ENCODE measurements at places on chromosomes 5 and 9.

DNA sequence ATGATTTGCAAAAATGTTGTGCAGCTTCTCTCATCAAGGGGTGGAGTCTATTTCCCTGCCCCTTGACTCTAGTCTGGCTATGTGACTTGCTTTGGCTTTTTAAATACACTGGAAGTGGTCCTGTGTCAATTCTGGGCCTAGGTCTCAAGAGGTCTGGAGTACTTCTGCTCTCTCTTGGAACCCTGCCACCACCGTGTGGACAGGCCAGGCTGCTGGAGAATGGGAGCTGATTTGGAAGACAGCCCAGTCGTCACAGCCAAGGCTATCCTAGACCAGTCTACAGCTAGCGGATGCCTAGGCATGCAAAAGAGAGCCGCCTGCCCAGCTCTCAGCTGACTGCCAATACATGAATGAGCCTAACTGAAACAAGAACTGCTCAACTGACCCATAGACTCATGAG lies 56.7 kb upstream of the CLINT1 start:
- DNase-seq = peak; percentile 49

DNA sequence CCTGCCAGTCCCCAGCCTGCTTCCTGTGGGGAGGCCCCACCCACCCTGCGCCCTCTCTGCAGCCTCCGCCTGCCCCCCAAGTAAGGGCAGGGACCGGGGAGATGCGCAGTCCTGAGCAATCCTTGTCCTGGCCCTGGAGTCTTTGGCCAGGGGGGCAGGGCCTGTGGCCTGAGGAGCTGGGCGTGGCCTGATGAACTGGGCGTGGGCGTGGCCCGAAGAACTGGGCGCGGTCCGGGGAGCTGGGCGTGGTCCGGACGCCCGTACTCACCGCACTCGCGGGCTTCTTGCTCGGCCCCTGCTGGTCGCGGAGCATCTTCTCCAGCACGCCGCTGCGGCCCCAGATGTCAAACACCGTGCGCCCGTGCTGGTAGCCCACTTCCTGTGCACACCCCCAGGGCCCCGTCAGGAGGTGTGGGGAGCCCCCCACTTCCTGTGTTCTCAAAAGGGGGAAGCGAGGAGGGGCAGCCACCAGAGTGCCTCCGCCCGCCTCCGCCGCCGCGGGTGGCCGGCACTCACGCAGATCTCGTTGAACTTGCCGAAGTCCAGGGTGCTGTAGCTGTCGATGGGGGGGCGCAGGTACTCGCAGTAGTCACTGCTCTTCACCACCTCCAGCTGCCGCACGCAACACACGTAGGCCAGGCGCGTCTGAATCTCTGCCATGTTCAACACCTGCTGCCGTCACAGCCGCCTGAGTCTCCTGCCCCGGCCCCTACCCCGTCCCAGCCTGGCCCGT lies 2.7 kb upstream of the NSMF start:
- no peak for DNase-seq

- no peak for DNase-seq
Measured at GRCh38 chr9:106657926-106658325, 205.0 kb upstream of the ZNF462 start.

- no peak for DNase-seq
Measured at GRCh38 chr5:106121972-106122605, 1548.6 kb downstream of the EFNA5 start.

GRCh38 chr5:52840277-52841050 lies 52.7 kb downstream of the ITGA1 start:
- DNase-seq = no peak

- DNase-seq = peak; percentile 86
Measured at GRCh38 chr9:127937388-127938297, at the start of gene DPM2. Gene DPM2 (minus strand): TSS chr9:127937854. CDS start chr9:127937820, 34 bp downstream.

GRCh38 chr5:150056075-150056443 lies 30.3 kb downstream of the CSF1R start:
- no peak for DNase-seq

GRCh38 chr9:33437205-33437604 lies 10.2 kb downstream of the AQP3 start:
- no peak for DNase-seq

DNA sequence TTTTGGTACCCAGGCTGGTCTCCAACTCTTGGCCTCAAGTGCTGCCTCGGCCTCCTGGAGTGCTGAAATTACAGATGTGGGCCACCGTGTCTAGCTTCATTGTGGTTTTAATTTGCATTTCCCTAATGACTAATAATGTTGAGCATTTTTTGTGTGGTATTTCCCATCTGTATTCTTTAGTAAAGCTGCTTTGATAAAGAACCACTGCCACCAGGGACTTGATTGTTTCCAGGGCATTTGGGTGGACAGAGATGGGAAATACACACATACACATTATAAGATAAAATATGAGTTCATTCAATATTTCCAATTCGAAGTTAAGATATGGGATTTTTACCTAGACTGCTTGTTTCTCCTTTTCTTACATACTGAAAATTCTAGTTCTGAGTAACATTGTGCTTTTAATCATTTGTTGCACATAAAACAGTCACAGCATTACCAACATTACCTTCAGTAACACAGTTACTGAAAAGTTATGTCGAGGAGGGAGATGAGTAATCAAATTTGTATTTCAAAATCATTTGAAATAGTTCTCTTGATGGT lies 28.9 kb downstream of the HABP4 start:
- DNase-seq = no peak

DNA sequence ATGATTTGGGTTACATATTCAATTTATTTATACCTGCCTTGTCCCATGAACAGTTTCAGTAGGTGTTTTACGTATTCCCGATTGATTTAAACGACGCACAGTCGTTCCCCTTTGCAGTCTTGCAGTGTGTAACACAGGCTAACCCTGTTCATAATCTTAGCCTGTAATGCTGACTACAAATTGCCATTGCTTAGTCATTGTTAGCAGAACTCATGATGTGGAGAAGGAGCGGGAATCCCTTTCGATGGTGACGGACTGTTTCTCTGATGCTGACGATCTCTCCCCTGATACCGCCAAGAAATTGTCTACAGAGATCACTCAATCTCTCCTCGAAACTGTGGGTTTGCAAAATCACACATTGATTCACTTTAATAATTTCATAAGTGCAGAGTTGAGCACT lies 93.2 kb downstream of the MRPL36 start:
- DNase-seq = no peak

GRCh38 chr9:111613436-111614040 lies 14.1 kb upstream of the PTGR1 start:
- DNase-seq = peak; percentile 64

DNA sequence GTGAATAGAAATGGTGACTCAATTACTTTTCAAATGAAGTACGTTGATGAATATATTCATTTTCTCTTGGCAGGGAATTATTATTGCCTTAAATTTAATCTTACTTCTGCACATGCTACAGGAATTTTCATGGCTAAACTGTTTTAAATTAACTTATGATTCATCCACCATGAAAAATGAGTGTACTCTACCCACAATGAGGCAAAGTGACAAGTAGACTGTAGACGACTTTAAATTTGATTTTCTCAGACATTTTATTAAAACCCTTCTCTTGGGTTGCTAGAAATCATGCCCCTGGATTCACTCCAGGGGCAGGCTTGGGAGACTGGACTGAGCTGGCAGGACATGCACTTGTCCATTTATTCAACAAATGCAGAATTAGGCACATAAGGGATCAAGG lies 23.5 kb upstream of the ERAP2 start:
- no peak for DNase-seq

GRCh38 chr9:6113312-6113711 lies 97.9 kb upstream of the RANBP6 start:
- DNase-seq = no peak

DNA sequence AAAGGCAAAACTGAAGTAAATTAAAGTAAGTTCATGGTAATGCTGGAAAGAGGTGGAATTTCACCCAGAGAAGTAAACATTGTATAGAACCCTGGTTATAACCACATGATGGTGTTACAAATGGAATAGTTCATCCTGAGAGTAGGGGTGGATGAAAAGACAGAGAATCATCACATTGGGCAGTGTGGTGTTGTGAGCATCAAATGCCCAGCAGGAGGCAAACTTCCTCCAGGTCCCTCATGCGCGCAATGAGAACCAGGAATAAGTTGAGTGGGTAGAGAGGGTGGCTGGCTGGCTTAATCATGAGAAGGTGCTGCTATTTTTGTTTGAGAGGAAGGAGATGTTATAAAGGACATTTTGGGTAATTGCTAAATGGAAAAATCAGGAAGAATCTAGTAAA lies 163.3 kb upstream of the HMHB1 start:
- no peak for DNase-seq

GRCh38 chr5:115432691-115433090 lies 111.9 kb downstream of the FEM1C start:
- DNase-seq = no peak

GRCh38 chr5:170238456-170239196 lies 5.8 kb downstream of the C5orf58 start:
- no peak for DNase-seq

- DNase-seq = no peak
Measured at GRCh38 chr9:35306283-35306682, 144.5 kb downstream of the UNC13B start.

GRCh38 chr5:171762021-171762608 lies 23.5 kb upstream of the SMIM23 start:
- no peak for DNase-seq

GRCh38 chr9:25990376-25990775 lies 312.1 kb upstream of the TUSC1 start:
- DNase-seq = no peak

- DNase-seq = peak; percentile 81
Measured at GRCh38 chr5:107671742-107672210, 1.0 kb upstream of the EFNA5 start.

DNA sequence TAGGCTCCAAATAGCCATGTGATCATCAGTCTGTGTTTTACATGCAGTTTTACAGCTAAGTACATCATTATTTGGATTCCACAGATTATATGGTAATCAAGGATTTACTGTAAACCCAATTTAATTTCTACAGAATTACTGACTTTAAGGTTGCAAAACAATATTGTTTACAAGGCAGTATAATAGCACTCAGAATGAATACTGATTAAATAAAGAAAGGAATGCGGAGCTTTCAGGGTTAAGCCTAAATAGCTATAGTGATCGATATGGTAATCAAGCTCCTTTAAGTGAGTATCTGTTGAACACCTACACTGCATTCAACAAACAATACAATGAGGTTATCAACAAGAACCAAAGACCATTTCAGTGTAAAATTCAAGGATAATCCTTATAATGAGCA lies 64.3 kb downstream of the DMAC1 start:
- DNase-seq = no peak

- DNase-seq = no peak
Measured at GRCh38 chr5:163917747-163918146, 412.3 kb downstream of the MAT2B start.

DNA sequence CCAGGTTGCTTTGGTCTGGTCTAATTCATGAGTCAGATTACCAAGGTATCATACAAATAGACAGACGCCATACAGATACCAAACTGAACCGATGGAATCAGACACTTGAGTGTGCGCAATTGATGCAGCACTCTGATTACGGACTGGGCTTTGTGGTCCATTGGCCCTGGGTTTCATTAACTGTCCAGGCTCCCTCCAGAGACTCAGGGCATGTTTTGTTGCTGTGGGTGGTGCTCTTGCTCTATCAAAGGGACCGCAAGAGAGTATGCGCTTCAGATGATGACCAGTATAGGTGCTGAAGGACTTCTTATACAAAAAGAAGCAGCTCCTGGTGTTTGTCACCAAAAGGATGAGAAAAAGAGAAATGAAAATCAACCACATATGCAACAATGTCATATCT lies 36.9 kb upstream of the ANKRD55 start:
- peak; percentile 33 for DNase-seq

- DNase-seq = no peak
Measured at GRCh38 chr9:75490326-75490725, 400.1 kb upstream of the PCSK5 start.

DNA sequence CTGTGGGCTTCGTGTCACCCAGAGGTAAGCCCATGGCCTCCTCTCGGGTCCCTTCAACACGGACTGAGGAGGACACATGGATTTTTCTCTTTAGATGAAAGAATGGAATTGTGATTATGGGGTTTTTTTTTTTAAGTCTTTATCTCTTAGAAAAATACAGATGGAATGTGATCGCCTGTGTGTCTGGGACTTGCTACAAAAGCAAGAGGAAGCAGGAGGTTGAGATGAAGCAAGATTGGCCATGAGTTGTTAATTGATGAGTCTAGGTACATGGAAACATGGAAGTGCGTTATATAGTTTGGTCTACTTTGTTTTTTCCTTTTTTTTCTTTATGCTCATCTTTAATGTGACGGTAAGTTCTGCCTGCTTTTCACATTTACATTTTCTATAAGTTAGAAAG lies 14.6 kb downstream of the USP20 start:
- DNase-seq = no peak

- DNase-seq = no peak
Measured at GRCh38 chr9:100938507-100938906, 90.0 kb upstream of the PLPPR1 start.

GRCh38 chr9:120383999-120384924 lies 195.7 kb downstream of the CDK5RAP2 start:
- no peak for DNase-seq

DNA sequence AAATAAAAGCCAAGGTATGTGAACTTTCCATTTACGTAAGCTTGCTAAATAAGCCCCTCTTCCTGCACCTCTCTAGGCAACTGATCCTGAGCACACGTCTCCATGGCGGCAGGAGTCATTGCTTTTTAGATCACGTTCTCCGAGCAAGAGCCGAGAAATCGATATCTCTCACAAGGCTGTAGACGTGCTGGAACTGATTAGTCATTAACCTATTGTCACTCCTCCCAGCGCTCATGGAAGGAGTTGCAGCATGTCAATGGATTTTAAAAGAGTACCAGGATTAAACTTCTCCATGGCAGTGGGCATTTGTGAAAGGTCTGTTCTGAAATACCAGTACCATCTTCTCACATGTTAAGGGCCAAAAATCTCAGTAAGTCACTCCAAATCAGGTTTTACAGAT lies 4.7 kb upstream of the ADCY2 start:
- DNase-seq = peak; percentile 66

DNA sequence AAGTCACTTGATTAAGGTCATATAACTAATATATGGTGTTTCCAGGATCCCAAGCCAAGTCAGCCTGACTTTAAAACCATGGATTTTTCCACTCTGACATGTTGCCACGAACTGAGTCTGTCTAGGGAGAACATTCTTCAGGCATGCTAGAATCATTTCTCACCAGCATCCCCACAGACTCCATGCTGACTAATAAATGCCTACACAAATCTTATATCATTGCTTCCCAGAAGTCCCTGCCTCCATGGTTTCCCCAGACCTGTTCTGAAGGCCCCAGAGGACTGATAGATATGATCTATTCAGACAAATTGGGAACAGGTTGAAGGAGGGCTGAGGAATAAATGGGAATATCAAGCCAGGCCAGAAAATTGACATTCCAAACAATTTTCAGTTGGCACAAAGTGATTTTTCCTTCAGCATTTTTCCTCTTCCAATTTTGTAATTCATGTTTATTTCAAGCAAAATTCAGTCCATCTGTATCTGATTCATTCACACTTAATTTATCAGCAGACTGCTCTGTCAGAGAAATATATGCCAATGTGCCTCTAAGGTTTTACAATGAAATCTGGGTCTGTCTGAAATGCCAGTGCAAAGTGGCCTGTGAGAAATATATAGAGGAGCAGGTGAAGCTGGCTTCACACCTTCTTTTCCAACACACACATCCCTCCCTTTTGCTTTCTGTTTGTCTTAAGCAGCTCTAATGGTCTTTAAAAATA lies 413.6 kb upstream of the TNC start:
- DNase-seq = no peak

GRCh38 chr9:121698627-121699570 lies 47.5 kb downstream of the DAB2IP start:
- no peak for DNase-seq

- no peak for DNase-seq
Measured at GRCh38 chr5:136190904-136191303, 2.1 kb downstream of the SMIM32 start.
